ENCODE measurements at places on chromosomes 6 and 20.

- DNase-seq = no peak
Observed at GRCh38 chr20:15900443-15900842, 672.8 kb downstream of the KIF16B start.

DNA sequence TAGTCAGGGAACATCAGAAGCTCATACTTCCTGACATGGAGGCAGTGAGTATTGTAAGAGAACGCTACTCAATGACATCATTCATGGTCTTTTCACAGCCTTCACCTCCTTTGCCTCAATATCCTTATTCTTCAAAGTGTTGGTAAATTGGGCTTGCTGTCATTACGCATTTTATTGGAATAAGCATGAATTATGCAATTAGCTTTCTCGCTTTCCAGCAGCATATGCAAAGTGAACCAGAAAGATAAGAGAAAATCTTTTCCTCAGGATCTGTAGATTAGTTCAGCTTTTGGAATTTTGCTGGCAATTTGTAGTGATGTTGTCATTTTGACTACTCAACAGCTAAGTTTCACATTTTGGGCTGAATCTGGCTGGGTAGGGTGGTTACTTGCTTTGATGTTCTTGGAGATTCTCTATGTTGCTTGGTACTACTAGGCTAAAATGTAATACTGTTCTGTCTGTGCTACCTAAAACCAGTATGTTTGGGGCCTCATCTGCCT lies 1012.1 kb downstream of the KIF16B start:
- DNase-seq = no peak

- no peak for DNase-seq
Observed at GRCh38 chr6:167506443-167507301, 181.8 kb downstream of the TTLL2 start.

DNA sequence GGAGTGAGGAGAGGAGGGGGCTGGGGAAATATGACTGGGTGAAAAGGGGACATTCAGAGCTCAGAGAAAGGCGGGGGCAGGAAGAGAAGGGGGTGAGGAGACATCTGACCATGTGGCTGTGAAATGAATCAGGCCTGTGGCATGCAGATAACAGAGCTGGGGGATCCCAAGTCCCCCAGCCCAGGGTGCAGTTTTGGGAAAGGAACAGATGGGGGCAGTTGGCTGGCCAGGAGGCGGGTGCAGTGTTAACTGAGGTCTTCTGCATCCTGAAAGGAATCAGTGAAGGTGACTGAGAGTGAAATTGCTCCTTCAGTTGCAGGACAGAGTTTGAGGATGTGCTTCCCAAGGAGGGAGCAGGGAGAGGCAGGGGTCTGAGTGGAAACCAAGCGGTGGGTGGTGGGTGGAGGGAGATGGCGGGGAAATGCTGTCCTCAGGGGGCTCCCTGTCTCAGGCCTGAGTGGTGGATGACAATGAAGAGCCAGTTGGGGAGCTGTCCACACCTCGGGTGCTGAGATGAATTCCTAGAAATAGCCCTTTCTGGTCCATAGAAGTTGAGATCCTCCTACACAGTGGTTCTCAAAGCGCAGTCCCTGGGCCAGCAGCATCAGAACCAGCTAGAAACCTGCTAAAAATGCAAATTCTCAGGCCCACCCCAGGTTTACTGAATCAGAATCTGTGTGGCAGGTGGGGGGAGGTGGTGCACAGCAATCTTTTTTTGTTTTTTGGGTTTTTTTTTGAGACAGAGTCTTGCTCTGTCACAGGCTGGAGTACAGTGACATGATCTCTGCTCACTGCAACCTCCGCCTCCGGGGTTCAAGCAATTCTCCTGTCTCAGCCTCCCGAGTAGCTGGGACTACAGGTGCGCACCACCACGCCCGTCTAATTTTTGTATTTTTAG lies 26.0 kb upstream of the CCDC167 start:
- no peak for DNase-seq

DNA sequence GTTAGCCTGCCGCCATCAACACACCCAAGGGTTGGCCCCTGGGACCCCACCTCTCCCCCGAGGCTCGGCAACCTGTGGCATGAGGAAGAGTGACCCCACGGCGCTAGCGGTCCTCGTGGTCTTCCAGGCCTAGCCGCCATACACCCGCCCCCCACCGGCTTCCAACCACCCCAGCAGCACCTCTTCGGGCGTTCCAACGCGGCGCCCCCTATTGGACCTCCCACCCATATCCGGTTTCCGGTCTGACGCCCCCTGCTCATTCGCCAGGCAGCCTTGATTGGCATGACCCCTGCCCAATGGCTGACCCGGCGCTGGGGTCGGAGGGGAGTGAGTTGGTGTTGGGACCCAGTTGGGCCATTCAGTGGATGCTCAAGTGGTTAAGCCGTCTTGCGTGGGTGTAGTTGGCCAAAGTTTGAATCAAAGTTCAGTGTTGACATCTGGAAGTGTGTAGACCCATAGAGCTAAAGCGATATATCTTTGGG lies at the start of gene GNAS-AS1:
Gene GNAS-AS1, minus strand, starts transcription at position 210 of the 482 bp plus-strand sequence.
- peak; percentile 90 for DNase-seq

DNA sequence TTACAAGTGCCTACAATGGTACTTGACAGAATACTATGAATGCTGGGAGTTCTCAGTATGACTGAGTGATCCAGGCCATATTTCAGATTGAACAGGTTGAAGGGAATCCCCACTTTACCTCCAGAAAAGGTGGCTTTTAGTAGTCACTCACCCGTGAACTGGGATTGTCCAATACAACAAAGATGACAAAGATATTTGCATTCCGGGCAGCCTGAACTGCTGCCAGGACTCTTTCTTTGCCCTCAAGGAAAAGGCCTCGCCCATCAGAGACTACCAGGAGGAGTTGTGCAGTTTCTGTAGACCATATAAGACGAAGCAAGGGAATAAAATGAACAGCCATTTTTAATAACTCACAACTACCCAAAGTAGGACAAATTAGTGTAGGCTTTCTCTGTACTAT lies 6.3 kb upstream of the LYRM2 start:
- DNase-seq = no peak

DNA sequence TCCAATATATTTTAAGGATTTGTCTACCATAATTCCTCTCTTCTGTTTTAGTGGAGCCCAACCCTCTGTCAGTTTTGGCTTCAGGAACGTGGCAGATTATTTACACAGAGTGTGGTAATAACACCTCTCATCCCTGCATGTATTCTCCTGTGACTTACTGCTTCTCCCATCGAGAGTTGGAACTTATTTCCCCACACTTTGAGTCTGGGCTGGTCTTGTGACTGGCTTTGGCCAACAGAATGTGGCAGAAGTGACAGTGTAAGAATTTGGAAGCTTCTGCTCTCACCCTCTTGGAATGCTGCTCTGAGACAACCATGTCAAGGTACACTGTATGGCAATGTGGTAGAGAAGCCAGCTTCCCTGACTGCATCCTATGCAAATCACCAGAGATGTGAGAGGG lies 407.7 kb downstream of the EPM2A start:
- DNase-seq = no peak

DNA sequence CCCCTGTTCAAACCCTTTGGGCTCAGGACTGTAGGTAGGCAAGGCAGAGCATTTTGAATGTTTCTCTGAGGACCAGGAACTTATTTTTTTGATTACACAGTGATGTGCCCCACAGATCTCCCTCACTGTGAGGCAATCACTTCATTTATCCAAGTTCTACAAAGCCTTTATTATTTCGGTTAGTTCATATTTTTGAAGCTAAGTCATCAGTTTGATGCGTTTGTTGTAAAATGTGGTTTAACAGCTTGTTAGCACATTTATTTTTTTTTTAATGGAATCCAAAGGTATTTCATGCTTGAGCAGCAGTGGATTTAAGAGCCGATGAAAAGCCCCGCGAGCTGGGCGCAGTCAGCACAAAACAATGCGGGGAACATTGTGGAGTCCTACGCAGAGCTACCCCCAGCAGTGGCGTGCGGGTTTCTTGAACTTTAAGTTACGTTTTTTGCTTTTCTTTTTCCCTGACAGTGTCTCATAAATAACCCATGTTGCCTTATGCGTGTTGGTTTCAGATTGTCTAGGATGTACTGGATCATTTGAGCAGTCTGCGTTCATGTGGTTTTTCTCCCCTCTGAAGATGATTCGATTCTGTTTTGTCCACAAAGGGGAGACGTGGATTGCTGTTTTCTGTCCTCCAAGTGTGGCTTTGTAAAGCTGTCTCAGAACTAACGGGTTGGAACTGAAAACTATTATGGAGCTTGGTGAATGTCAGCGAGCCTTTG lies 233.6 kb upstream of the BMP2 start:
- no peak for DNase-seq

DNA sequence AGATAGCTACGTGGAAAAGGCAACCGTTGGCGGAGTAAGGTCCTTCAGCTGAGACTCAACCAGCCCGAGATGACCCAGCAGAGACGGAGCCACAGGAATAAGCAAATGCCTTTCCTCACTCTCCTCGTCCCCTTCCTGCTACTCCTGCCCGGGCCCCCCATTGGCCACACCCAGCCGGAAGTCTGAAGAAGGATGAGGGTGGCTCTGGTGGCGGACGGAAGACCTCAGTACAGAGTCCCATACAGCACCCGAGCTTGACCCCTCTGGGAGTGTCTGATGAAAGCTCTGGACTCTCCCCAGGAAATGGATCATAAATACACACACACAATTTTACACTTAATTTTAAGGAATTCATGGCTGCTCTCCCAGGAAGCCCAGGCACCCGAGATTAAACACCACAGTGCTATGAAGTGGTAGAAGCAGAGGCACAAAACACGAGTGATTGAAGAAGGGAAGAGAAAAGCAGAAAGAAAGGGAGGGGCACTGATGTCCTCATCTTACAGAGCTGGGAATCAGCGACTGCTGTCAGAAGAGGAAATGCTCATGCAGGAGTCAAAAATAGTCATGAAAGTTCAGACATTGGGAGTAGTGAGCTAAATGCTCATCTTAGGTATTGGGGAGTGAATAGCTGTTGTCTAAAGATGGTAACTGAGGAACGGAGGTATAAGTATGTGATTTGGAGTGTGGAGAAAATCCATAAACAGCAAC lies 125.6 kb downstream of the BANF2 start:
- no peak for DNase-seq

DNA sequence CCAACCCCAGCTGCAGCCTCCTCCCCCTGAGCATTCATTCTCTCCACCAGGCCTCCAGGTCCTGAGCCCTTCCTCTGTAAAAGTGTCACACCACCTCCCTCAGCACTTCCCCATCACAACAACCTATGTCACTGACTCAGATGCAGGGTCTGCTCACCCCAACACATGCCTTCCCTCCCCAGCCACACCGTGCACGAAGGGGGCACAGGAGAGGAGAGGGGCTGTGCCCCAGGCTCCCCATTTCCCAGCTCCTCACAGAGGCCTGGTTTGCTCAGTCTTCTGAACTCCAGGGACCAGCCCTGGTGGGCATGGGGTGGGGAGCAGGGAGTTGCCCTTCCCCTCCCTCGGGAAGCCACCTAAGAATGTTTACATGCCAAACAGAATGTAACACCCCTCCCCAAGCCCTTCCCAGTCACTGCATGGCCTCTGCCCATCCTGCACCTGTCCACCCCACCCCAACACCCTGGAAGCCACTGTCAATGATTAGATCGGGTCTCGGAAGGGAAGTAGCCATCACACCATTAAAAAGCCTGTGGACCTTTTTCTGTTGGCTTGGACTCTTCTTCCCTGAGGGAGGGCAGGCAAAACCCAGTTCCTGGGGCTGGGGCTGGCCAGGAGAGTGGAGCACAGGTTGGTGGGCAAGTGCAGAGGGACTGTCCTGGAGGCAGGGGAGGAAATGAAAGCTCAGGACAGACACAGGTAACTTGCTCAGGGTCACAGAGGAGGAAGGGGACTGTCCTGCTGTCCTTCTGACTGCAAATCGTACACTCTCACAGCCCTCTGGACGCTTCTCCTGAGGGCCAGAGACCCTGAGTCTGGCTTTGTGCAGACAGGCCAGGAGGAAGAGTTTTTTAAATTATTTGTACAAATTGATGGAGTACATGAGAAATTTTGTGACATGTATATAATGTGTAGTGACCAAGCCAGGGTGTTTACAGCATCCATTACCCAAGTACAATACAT lies 10.1 kb upstream of the SLC22A7 start:
- no peak for DNase-seq

GRCh38 chr20:47315339-47316056 lies 41.0 kb downstream of the ZMYND8 start:
- no peak for DNase-seq

- no peak for DNase-seq
Observed at GRCh38 chr20:49853640-49854039, 41.0 kb downstream of the SLC9A8 start.

DNA sequence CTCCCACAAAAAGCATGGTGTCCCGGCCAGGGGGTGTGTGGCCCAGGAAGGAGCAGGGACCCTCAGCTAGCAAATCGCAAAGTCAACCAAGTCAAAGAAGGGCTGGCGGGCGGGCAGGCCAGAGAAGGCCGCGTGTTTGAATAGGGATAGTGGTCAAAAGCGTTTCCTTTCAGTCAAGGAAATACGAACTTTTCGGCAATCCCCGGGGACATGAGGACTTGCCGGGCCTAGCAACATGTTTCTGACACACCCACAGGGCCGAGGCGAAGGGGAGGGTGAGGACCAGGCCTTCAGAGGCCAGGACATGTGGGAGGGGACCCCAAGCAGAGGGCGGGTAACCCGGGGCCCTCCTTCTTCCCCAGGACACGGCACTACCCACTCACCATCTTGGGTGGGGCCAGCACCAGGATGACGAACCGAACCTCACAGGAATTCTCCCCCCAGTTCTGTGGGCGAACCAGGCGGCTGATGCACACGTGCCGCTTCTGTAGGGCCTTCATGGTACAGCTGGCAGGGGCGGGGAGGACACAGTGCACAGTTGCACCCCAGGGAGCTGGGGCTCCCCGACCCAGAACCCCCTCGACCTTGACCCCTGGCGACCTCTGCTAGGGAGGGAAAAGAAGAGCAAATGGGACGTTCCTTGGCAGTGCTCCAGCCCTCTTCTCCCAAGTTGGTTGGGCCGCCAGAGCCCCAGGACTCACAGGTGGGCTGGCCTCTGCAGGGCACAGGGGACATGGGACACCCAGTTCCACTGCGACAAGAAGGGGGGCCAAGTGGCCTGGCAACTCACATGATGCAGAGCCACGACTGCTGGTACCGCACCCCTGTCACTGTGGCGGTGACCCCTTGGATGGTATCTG lies 5.6 kb downstream of the SLC4A11 start:
- DNase-seq = no peak

- DNase-seq = no peak
Observed at GRCh38 chr20:61693055-61693600, 372.6 kb downstream of the TAF4 start.

DNA sequence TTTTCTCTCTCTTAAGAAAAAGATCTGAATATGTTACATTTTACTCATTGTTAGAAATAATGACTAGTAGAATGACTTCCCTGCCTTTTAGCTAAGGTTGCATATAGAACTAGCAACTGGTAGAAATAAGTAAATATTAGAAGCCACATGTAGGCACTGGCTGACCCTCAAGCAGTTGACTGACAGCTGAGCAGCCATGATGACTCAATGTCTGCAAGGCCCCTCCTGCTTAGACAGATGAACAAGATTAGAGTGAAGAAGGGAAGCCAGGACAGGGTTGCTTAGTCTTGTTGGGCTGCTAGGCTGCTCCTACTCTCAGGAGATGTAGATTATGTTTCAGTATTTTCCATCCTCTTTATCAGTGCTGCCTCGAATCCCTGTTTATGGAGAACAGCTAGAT lies 6.5 kb downstream of the MEP1A start:
- DNase-seq = no peak

Data from mesenteric fat pad (tissue), 1 donor.